Activated T-helper 1 cell treated with Interleukin-2 at 50 U/mL for 16 hours (primary cell): ENCODE measurements at places on chromosomes 13 and 19.

DNA sequence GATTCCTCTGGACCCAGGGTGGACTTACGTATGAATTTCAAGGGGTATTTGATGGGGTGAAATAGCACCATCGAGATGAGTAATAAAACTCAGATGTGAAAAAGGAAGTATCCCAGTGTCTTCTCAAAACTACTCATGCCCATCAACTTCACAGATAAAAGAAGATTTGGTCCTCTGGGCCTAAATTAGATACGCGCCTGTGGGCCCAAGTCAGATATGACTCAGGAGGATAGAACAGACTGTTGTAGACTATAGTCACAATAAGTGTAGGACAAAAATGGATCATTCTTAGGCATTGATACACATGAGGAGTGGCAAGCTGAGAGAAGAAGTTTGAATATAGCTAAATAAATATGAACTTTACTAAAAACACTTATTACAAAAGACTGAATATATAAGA lies 2438.8 kb downstream of the PCDH9 start:
- DNase-seq: no peak

DNA sequence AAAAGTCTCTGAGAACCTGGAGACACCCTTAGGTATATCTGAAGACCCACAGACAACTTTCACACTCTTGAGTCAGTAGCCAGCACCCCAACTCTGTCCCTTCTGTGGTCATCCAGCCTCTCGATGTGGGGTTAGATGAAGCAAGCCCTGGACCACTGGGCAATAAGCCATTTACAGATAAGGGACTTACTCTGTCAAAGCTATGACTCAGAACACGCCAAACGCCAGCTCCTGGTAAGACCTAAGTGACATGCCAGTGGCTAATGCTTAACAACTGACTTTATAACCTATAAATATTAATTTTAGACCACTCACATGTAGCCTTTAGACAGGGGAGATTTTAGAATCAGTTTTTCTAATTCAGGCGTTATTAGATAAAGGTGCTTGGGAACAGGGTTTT lies 85.7 kb downstream of the SHISA2 start:
- DNase-seq: no peak

GRCh38 chr19:44356383-44357111 lies at the start of gene ZNF112:
ZNF112 (minus strand) TSS chr19:44356680; CDS start chr19:44340539, 16,141 bp downstream.
- DNase-seq: no peak

GRCh38 chr19:33283589-33283988 lies 18.7 kb downstream of the CEBPA start:
- no peak for DNase-seq

- peak; percentile 60 for DNase-seq
These were observed 26.7 kb upstream of the NANOS3 start for GRCh38 chr19:13849991-13850909.

- no peak for DNase-seq
These were observed 170.6 kb downstream of the KCTD12 start for GRCh38 chr13:76715621-76716020.

- DNase-seq: no peak
These were observed 675 bp downstream of the PEG3 start for GRCh38 chr19:56839652-56840450.

DNA sequence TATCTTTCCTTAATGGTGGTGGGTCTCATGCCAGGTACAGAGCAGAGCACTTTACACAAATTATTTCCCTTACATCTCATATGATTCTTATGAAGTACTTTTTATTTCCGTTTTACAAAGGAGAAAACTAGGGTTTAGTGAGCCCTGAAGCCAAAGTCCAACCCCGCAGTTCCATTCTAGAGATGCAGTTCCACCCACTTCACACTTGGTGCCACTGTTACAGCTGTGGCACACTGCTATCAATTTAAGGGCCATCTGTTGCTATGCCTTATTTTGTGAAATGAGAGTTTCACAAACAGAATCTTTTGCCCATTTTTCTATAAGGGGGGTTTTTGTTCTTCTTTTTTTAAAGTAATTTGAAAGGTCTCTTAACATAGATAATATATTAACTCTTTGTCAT lies 12.9 kb downstream of the MIPEP start:
- DNase-seq: no peak

DNA sequence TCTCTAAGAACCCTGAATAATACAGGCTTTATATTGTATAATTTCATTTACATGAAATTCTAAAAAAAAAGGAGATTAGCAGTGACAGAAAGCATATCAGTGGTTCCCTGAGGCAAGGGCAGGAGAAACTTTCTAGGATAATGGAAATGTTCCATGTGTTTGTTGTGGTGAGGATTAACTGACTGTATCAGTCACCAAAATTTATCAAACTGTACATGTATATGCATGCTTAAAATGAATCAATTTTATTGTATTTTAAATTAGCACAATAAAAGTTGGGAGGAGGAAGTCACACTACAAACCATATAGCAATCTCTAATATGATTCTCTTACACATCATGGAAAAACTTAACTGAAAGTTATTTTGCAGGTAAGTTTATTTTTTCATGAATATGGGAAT lies 396.8 kb downstream of the EFNB2 start:
- no peak for DNase-seq

DNA sequence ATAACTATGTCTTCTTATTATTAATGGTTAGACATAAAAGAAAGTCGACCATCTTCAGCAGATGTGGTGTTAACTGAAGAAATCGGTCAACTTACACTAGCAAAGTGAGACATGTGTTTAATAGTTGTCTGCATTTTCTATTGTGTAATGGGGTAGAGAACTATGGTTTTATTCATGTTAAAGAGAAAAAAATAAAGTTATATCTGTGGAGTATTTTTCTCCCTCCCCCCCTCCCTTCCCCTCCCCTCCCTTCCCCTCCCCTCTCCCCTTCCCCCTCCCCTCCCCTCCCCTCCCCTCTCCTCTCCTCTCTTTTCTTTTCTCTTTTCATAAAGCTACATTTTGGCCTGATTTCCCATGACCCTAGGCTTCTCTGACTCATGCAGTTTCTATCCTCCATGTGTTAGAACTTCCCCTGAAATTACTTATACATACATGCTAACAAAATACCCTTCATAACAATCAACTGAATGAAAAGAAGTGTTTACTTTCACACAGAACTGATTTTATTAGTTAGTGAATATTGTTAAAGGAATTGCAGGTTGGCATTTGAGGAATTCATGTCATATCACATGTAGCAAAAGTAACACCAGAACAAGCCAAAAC lies 1431.0 kb upstream of the ATXN8OS start:
- no peak for DNase-seq

DNA sequence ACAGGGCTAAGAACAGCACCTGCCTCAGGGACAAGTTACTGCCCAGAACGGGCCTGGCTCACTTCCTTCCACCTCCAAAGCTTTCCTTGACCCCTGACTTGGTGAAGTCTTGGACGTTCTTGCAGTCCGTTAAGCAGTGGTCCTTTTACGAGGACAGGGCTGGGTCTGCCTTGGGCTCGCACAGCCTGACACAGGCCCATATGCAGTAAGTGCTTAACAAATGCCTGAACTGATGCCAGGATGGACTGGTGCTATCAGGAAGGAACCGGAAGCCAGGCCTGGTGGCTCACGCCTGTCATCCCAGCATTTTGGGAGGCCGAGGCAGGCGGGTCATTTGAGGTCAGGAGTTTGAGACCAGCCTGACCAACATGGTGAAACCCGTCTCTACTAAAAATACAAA lies 1.8 kb upstream of the PLK5 start:
- DNase-seq: no peak

GRCh38 chr19:46924874-46925547 lies 64.2 kb downstream of the ARHGAP35 start:
- DNase-seq: no peak

GRCh38 chr13:43879755-43880181 lies at the start of gene LACC1:
LACC1 (plus strand) TSS chr13:43879904; CDS start chr13:43880986, 1,082 bp downstream.
- DNase-seq: peak; percentile 6

- peak; percentile 17 for DNase-seq
These were observed 518 bp downstream of the NUDT19 start for GRCh38 chr19:32691952-32692726.

DNA sequence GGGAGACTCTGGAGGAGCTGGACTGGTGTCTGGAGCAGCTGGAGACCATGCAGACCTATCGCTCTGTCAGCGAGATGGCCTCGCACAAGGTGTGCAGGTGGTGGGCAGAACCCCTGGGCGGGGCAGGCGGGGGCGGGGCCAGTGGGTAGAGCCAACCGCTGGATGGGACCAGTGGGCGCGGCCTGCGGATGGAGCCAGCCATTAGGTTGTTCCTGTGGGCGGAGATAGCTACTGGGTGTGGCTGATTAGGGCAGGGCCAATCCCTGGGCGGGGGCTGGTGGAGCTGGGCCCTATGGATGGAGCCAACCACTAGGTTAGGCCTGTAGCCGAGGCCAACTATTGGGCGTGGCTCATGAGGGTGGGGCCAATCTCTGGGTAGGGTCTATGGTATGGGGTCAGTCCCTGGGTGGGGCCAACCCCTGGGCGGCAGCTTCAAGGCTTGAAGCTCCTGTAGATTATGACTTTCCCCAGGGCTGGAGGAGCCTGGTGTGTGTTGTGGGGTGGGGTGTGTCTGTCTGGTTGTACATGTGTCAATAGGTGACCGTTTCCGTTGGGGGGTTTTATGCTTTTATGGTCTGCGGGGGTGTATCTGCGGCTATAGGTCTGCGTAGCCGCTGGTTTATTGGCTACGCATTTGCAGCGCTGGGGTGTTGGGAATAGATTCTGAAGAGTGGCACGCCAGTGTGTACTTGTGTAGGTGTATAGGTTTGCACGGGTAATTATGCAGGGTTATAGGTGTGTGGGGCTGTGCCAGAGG lies 30.7 kb downstream of the PDE4A start:
- DNase-seq: no peak

- DNase-seq: no peak
These were observed 4.8 kb downstream of the TJP3 start for GRCh38 chr19:3712663-3713611.

- DNase-seq: no peak
These were observed 158.1 kb downstream of the PCDH9 start for GRCh38 chr13:67071918-67072598.

- no peak for DNase-seq
These were observed 21.2 kb upstream of the CPB2 start for GRCh38 chr13:46126056-46126455.

- DNase-seq: no peak
These were observed 167.2 kb downstream of the KLF5 start for GRCh38 chr13:73225990-73226389.

- DNase-seq: no peak
These were observed 253.9 kb upstream of the SGCG start for GRCh38 chr13:22926748-22927400.

GRCh38 chr19:3983936-3984583 lies 1.2 kb downstream of the EEF2 start:
- no peak for DNase-seq
